ENCODE measurements at places on chromosomes 5 and 9. TPM values are rescaled to one million over a fixed set of nuclear protein-coding genes. Genes with fewer than 3 reads are reported as not detected.

DNA sequence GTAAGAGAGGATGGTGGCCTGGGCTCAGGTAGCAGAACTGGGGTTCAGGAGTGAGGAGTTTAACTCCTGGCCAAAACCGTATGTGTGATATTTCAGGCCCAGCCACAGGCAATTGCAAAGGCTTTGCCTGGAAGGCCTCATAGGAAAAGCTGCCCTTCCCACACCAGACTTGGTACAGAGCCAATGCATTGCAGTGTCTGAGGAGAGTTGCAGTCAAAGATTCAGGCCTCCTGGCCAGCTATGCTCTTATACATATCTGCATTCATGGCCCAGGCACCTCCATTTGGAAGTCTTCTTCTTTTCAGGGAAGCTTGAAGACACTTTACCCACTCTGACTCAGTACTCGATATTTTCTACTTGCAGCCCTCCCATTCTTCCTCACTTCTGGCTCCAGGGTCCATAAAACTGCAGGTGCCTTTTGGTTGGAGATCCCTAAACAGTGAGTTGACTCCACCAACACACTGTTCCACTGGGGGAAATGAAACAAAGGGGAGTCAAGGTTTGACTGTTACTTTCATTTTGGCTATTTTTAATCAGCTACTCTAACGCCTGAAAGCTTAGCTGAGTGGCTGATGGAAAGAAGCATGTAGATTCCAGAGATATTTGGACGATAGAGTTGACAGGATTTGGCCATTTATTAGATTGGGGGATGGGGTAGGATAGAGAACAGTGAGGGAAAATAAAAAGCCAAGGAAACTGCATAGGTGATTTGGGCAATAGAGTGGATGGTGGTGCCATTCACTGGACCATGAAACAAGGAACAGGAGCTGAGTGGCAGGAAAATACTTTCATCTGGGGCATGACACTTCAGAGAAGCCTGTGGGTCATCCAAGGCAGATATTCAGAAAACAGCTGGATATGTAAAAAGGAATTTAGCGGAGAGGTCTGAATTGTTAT is 30.6 kb upstream of the IL33 start:
- H3K4me3 ChIP-seq = no peak overlapping the region
- no peaks in the 10 kb centered on the region for H3K27me3 ChIP-seq
- H3K36me3 ChIP-seq = no peaks in the 10 kb centered on the region

- no peak overlapping the region for H3K4me3 ChIP-seq
- H3K27ac ChIP-seq = no peak overlapping the region
- H3K36me3 ChIP-seq = no peaks in the 10 kb centered on the region
Observed at GRCh38 chr9:18352711-18353110, 121.2 kb upstream of the ADAMTSL1 start.

GRCh38 chr5:27388755-27389154 is 350.4 kb upstream of the CDH9 start:
- H3K36me3 ChIP-seq = no peaks in the 10 kb centered on the region
- no peak overlapping the region for H3K27ac ChIP-seq
- H3K27me3 ChIP-seq = no peaks in the 10 kb centered on the region
- H3K4me3 ChIP-seq = no peak overlapping the region
- no peaks in the 10 kb centered on the region for H3K4me1 ChIP-seq
- DNase-seq = no peak

GRCh38 chr5:35230038-35230611 is at the start of gene PRLR:
Gene PRLR, minus strand, starts transcription at chr5:35230487. Its CDS starts 140,867 bp downstream, at chr5:35089620.
- H3K4me3 ChIP-seq = no peak within 1 kb of the TSS
- no peaks in the 10 kb centered on the region for H3K4me1 ChIP-seq
- H3K27me3 ChIP-seq = peaks cover 12% of the 10 kb centered on the region

DNA sequence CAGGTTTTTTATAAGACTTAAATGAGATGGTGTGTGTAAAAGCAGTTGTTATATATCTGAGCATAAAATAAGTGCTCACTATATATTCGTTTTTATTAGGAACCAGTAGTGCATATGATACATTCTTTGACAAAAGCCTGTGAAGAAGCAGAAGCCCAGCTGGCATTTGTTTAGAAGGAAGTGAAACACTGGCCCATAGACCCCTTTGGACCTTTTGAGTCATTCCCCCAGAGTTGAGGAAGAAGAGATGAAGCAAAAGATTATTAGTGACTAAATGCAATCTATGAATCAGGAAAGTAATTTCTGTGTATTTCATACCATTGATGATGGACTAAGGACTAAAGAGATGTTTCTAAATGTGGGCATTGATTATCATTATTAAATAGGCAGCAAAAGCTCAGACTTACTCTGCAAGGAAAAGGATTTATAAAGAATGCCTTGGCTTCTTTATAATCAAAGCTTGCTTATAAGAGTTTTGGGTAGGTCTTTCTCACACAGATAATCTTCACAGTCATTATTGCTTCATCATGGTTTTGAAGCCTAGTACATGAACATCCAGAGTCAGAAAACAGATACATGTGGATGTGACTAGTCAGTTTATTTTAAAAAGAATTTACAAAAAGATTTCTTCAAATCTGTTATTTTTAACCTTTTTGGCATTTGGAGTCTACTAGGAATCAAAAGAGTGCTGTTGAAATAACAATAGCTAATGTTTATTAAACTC is 16.9 kb upstream of the FER start:
- H3K36me3 ChIP-seq = no peaks in the 10 kb centered on the region
- H3K27me3 ChIP-seq = no peaks in the 10 kb centered on the region
- H3K4me1 ChIP-seq = no peaks in the 10 kb centered on the region
- DNase-seq = no peak
- H3K4me3 ChIP-seq = no peak overlapping the region
- H3K27ac ChIP-seq = no peak overlapping the region

Gene ZNF189
- total RNA-seq = 10.6 TPM

GRCh38 chr9:127336086-127336485 is 60.9 kb upstream of the SLC2A8 start:
- no peaks in the 10 kb centered on the region for H3K36me3 ChIP-seq
- peak overlapping the region; percentile 51 for H3K27ac ChIP-seq
- no peaks in the 10 kb centered on the region for H3K27me3 ChIP-seq
- no peak for DNase-seq

Gene SOHLH1
- not detected for total RNA-seq

- H3K4me3 ChIP-seq = no peak overlapping the region
- H3K27ac ChIP-seq = no peak overlapping the region
- H3K36me3 ChIP-seq = no peaks in the 10 kb centered on the region
- no peak for DNase-seq
- H3K27me3 ChIP-seq = no peaks in the 10 kb centered on the region
Observed at GRCh38 chr5:53165431-53166182, 56.0 kb upstream of the MOCS2 start.

Gene ORM2
- total RNA-seq = 0.59 TPM

DNA sequence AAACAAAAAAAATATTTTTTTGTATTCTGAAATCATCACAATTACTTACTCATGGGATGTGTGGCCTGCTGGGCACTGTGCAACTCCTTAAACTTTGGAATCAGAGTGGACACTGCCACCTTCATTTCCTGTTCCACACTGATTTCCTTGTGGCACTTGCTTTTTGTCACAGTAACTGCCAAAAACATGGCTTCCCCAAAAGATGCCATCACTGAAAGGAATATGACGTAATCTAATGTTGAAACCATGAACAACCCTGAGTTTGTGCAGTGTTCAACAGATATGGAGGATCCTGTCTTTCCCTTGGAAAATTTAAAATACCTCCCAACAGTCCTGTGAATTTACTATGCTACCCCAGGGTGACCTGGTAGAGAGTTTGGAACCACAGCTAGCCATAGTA is 12.6 kb upstream of the IL12B start:
- H3K27ac ChIP-seq = no peak overlapping the region
- no peaks in the 10 kb centered on the region for H3K27me3 ChIP-seq
- H3K4me3 ChIP-seq = no peak overlapping the region
- no peaks in the 10 kb centered on the region for H3K36me3 ChIP-seq
- peaks cover 20% of the 10 kb centered on the region for H3K4me1 ChIP-seq
- DNase-seq = no peak

- no peaks in the 10 kb centered on the region for H3K36me3 ChIP-seq
- no peak for DNase-seq
- H3K4me3 ChIP-seq = no peak overlapping the region
- peaks cover 24% of the 10 kb centered on the region for H3K4me1 ChIP-seq
- H3K27me3 ChIP-seq = no peaks in the 10 kb centered on the region
- no peak overlapping the region for H3K27ac ChIP-seq
Observed at GRCh38 chr5:94432499-94432898, 185.9 kb downstream of the KIAA0825 start.

GRCh38 chr9:131624636-131625507 is 79.5 kb downstream of the PRRT1B start:
- no peaks in the 10 kb centered on the region for H3K27me3 ChIP-seq
- no peaks in the 10 kb centered on the region for H3K36me3 ChIP-seq
- H3K4me1 ChIP-seq = no peaks in the 10 kb centered on the region
- DNase-seq = no peak

DNA sequence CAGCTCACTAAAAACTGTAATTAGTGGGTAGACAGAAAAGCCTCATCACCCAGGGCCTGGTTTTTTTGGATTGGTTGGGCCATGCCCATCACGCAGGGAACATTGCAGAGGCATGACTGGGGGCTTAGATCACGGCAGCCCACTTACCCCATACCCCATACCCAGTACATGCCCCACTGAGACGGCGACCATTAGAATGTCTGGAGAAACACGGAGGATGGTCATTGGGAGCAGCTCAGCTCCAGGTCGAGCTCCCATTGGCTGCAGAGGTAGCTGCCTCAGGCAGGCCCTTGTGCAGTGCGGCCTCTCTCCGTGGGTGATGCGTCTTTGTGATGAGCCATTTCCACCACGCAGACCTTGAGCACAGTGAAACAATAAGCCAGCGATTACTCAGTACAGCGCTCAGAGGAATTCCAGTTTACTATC is 204.0 kb downstream of the GADD45G start:
- H3K27me3 ChIP-seq = peaks cover 23% of the 10 kb centered on the region
- H3K27ac ChIP-seq = no peak overlapping the region
- H3K36me3 ChIP-seq = no peaks in the 10 kb centered on the region

DNA sequence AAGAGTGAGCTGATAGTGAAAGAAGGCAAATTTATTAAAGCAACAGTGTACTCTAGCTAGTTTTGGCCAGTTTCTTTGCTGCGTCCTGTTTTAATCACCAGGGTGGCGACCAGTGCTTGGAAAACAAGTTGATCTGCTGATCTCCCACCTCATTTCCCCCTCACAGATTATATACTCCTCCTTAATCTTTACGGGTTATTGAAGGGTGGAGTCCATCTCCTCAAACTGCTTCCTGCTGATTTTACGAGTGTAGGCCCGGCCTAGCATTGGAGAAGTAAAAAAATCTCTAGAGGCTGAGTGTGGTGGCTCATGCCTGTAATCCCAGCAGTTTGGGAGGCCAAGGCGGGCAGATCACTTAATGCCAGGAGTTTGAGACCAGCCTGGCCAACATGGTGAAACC is 14.0 kb upstream of the CFAP95 start:
- no peak for DNase-seq
- no peak overlapping the region for H3K27ac ChIP-seq
- H3K27me3 ChIP-seq = no peaks in the 10 kb centered on the region
- no peak overlapping the region for H3K4me3 ChIP-seq

DNA sequence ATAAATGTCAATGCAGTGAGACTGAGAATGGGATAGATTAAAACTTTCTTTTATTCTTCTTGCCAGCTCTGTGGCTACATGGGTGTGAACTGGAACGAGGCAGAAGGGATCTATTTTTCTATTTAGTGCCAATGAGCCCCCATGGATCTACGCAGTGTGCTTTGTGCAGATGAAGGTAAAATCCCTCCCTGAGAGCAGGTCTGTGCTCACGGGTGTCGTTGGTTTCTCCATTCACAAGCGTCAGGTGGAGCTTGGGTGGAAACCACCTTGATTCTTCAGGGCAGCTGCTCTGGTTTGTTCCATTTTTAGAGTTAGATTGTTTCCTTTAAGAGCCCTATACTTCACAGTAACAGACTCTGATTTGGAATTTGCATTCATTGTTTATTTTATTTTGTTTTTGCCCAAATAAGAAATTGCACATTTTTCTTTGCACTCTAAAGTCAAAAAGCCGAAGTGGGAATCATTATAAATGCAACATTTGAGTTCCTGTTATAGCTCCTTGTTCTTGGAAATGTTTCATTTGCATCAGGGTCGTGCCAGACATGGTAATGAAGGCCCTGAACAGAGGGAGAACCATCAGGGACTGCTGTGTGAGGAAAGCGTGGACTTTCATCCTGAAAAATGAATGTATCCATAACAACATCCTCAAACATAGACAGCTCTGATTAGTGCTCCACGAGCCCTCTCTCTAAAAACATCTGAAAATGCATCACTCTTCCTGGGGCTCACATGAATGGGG is 31.1 kb upstream of the BICD2 start:
- H3K36me3 ChIP-seq = no peaks in the 10 kb centered on the region
- no peak overlapping the region for H3K27ac ChIP-seq
- H3K4me3 ChIP-seq = no peak overlapping the region
- no peaks in the 10 kb centered on the region for H3K27me3 ChIP-seq
- DNase-seq = no peak

Gene FRMD3
- total RNA-seq = 0.89 TPM

- H3K27ac ChIP-seq = no peak overlapping the region
- DNase-seq = no peak
- H3K4me3 ChIP-seq = no peak overlapping the region
- H3K27me3 ChIP-seq = peaks cover 27% of the 10 kb centered on the region
Observed at GRCh38 chr9:84754461-84754860, 84.9 kb downstream of the NTRK2 start.

GRCh38 chr5:160937570-160937969 is 85.6 kb upstream of the ATP10B start:
- H3K4me1 ChIP-seq = no peaks in the 10 kb centered on the region
- no peaks in the 10 kb centered on the region for H3K27me3 ChIP-seq
- no peak overlapping the region for H3K4me3 ChIP-seq
- no peaks in the 10 kb centered on the region for H3K36me3 ChIP-seq
- H3K27ac ChIP-seq = no peak overlapping the region

DNA sequence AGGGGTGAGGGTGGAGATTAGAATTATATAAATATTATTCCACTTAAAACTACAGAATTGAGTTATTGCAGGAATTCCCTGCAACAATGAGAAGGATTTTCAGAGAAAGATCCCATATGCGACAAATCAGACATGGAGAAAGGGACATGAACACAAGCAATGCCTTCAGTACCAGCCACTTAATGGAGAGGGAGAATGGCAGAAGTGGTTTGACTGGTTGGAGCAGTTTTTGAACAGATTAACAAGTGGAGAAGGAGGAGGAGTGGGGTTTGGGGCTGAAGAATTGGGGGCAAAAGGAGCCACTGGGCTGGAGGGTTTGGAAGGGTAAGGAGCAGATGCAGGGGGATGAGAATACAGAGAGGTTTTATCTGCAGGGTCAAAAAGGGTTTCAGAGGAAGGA is 620.9 kb upstream of the PTPRD start:
- H3K27ac ChIP-seq = no peak overlapping the region
- no peaks in the 10 kb centered on the region for H3K27me3 ChIP-seq
- H3K4me3 ChIP-seq = no peak overlapping the region
- no peak for DNase-seq

DNA sequence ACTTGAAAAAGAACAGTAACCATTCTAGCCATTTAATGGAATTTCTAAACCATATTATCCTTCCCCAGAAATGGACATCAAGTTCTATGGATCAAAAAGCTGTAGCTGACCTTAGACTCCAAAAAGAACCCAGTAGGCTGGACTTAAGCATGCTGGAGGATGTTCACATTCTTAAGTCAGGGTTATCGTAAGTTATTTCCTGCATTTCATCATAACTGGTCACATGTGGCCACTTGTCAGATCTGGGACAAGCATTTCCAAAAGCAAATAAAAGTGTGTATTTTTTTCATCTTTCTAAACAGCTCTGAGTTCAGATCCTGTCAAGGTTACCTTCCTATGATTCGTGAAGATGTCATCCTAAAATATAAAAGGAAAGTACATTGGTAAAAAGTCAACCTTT is 274.5 kb upstream of the PTGER4 start:
- H3K4me1 ChIP-seq = peaks cover 6% of the 10 kb centered on the region
- no peak for DNase-seq
- no peak overlapping the region for H3K27ac ChIP-seq
- no peak overlapping the region for H3K4me3 ChIP-seq
- H3K27me3 ChIP-seq = no peaks in the 10 kb centered on the region
- no peaks in the 10 kb centered on the region for H3K36me3 ChIP-seq

Measured in HCT116 (cell line).